ENCODE measurements at places on chromosomes 2 and 18. TPM values are rescaled to one million over a fixed set of nuclear protein-coding genes. Genes with fewer than 3 reads are reported as not detected.

DCC gene
- not detected for total RNA-seq

GRCh38 chr2:53913721-53914120 lies 54.0 kb upstream of the GPR75 start:
- peak; percentile 47 for DNase-seq

DNA sequence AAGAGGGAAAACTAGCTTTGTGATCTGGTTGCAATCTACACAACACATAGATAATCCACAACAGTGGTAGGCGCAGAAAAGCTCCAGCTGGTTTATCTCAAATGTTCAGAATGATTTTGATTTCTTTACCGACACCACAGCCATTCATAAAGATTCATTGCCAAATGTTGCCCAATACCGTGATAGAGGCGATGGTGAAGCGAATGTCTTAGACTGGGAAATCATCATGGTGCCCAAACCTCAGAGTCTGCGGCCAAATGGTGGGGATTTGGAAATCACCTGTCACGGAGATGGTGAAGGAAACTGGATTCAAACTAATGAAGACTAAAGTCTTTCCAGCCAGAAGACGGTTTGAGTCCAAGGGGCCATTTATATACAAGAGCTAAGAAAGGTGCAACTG lies 48.5 kb upstream of the CCDC150 start:
- no peak for DNase-seq

DNA sequence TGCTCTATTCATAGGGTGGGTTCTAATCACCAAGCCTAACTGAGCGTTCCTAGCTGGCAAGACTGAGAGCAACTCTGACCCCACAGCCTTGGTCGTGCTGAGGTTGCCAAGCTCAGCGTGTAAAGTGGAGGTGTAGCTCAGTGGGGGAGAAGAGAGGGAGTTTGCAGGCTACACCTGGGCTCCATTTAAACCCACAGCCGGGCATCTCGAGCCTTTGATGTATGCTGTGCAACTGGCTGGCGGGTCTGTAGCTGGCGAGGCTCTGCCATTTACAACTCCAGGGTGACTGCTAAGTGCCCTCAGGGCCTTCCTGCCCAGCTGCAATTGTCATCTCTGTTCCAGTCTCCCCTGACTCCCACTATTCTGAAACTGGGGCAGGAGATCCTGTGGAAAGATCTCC lies 20.0 kb upstream of the CHRNA1 start:
- DNase-seq, result no peak

DNA sequence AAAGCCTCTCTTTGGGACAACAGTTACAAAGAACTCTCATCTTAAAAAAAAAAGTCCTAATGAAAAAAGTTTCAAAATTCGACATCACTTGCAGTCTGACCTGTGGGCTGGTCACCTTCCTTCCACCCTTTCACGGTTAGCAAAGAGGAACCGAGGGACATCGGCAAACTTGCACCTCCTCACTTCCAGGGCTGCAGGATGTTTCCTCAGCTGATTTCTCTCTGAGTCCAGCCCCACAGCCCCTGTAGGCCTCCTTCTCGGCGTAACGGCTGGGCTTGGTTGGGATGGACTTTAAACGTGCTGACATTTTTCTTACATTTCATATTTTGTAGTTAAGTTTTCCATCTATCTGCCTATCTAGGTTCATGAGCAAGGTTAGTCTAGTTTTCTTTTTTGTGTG lies 5.7 kb upstream of the CAB39 start:
- no peak for DNase-seq

Measured in M059J (cell line).